Psoas muscle (tissue), 8 donors: ENCODE measurements at places on chromosomes 1 and 21.

DNA sequence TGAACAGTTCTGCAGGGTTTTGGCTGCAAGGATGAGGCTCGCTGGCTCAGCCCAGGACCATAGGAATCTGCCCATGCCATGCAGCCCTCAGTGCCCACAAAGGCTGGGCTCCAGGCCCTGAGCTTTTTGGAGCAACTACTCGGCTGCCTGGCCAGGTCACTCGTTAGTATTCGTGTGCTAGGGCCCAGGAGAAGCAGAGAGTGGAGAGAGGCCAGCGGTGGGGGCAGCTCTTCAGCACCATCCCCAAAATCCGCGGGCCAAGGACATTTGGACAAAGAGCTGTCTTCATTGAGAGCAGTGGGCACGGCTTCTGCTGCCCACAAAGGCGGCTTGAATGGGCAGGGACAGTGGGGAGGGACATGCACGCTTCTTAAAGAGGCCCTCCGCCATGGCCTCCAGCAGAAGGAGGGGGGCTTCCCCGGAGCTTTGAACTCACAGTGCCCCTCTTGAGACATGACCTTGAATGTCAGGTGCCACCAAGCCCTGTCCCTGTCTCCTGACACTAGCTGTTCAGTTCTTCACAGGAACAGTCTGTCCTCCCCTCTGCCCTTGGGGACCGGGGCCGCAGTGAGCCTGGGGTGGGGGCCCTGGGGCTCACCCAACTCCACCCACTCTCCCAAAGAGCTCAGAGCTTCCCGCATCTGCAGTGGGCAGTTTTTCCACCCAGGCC is 106.1 kb upstream of the ARHGEF16 start:
- no peak overlapping the region for H3K27ac ChIP-seq
- no peak for DNase-seq
- H3K4me3 ChIP-seq, result no peak overlapping the region
- H3K36me3 ChIP-seq, result no peaks in the 10 kb centered on the region
- peaks cover 4% of the 10 kb centered on the region for H3K4me1 ChIP-seq

GRCh38 chr1:239600588-239600987 is 214.2 kb downstream of the CHRM3 start:
- no peak overlapping the region for H3K4me3 ChIP-seq
- no peaks in the 10 kb centered on the region for H3K27me3 ChIP-seq
- H3K36me3 ChIP-seq, result no peaks in the 10 kb centered on the region
- no peak for DNase-seq
- H3K4me1 ChIP-seq, result no peaks in the 10 kb centered on the region

- no peak for DNase-seq
- no peak overlapping the region for H3K4me3 ChIP-seq
- no peaks in the 10 kb centered on the region for H3K36me3 ChIP-seq
- peaks cover 12% of the 10 kb centered on the region for H3K27me3 ChIP-seq
- no peak overlapping the region for H3K27ac ChIP-seq
Observed at GRCh38 chr1:233334092-233334491, 6.6 kb downstream of the MAP3K21 start.

DNA sequence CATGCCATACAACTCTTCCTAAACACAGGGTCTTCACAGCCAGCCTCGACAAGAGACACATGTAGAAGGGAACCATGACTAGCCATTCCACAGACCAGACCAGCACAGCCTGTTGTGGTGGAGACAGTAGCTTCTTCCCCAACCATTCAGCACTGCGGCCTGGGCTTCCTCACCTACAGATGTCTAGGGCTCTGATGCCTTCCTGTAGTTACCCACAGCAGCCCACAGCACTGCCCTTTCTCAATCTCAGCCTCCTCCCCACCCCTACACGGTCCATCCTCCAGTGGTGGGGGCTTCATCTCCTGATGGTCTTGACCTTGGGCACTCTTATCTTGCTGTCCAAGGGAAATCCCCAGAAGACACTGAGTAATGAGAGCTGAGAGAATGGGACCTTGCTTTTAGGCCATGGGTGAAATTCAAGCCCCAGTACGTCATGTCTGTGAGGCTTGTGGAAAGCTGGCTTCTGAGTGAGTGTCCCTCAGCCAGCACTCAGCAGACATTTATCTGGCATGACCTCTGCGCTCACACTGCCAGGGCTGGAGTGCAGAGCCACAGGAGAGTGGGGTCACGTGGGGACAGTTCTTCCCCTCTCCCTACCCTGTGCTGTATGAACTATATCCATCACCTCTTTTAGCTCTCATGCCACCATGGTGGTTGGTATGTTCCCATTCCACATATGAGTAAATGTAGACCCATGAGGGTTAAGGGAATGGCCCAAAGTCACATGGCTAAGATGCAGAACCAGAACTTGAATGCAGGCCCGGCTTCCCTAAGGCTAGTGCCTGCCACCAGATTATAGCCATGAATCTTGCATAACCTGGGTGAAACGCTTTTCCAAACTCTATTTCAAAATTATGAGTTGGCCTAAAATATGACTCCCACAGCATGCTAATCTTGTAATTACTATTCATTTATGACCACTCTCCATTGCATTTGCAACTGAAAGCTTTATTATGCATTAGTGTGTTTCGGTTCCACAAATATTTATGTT is 104.7 kb downstream of the HIVEP3 start:
- H3K27ac ChIP-seq, result peak overlapping the region; percentile 55
- no peaks in the 10 kb centered on the region for H3K27me3 ChIP-seq
- peaks cover 23% of the 10 kb centered on the region for H3K4me1 ChIP-seq
- peak; percentile 90 for DNase-seq
- H3K36me3 ChIP-seq, result no peaks in the 10 kb centered on the region

GRCh38 chr1:220878191-220879075 is 810 bp upstream of the HLX start:
- peaks cover 13% of the 10 kb centered on the region for H3K4me1 ChIP-seq
- no peaks in the 10 kb centered on the region for H3K36me3 ChIP-seq
- peak overlapping the region; percentile 90 for H3K27ac ChIP-seq

DNA sequence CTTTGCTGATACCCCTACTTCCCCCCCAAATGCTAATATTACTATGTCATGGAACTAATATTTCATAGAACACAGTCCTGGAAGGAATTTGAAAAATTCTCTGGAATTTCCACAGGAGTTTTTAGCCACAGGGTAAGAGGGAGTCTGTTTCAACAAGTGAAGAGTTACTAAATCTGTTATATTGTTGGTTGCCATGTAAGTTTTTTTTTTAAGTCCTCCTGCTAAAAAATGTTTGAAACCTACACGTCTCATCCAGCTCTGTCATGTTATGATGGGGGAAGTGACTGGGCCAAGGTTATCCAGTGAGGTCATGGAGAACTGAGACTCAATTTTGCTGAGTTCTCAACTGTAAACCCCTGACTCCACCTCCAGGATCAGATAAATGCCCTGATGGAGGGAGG is 60.8 kb upstream of the USP24 start:
- no peak overlapping the region for H3K27ac ChIP-seq
- DNase-seq, result no peak
- no peaks in the 10 kb centered on the region for H3K36me3 ChIP-seq
- no peak overlapping the region for H3K4me3 ChIP-seq
- peaks cover 21% of the 10 kb centered on the region for H3K4me1 ChIP-seq
- no peaks in the 10 kb centered on the region for H3K27me3 ChIP-seq

- H3K4me1 ChIP-seq, result no peaks in the 10 kb centered on the region
- DNase-seq, result no peak
Observed at GRCh38 chr1:117534995-117535467, 70.8 kb upstream of the TENT5C start.

DNA sequence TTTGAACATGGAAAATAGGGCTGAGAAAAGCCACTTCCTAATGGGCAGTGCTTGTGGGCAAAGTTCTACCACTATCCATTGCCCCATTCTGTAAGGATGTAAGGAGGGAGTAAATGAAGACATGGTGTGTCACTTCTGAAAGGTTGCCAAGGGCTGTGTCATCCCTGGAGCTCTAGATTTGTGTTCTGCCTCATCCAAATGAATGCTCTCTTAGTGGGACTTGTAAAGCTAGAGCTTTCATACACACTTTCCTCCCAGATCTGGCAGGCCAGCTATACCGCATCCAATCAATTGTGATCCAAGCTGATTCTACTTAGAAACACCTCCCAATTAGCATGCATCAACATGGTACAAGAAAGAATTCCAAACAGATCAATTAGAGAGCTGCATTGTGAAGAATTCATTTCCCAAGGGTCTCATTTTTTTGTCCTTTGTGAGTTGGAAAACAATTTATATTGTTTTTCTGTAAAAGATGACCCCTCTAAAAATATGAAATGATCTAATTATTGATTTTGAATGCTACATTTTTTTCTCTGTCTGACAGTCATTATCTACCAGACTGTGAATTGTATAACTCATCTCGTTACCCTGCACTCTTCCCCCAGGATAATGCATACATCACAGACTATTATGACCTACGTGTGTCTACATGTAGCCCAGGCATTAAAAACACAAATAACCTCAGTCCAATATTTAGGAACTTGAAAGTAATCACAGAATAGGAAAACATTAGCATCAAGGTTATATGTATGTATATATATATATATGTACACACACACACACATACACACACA is 117.1 kb upstream of the DUSP10 start:
- peaks cover 15% of the 10 kb centered on the region for H3K4me1 ChIP-seq
- no peaks in the 10 kb centered on the region for H3K36me3 ChIP-seq
- H3K27me3 ChIP-seq, result no peaks in the 10 kb centered on the region
- H3K4me3 ChIP-seq, result no peak overlapping the region
- peak overlapping the region; percentile 7 for H3K27ac ChIP-seq
- peak; percentile 24 for DNase-seq

DNA sequence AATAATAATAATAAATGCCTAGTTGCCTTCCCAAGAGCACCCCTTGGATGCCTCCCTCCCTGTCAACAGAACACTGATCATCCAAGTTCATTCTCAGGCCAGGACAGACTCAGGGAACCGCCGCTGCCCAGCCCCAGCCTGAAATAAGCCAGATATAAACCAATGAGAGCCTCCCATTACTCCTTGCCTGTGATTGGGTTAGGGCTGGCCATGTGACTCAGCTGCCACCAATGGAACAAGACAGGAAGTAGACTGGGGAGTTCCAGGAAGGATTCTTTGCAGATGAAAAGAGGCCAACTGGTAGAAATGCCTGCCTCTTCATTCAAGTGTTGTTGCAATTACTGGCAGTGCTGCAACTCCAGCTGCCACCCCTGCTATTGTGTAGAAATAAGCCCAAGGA is 146.4 kb upstream of the TIAM1 start:
- no peak overlapping the region for H3K27ac ChIP-seq
- no peak overlapping the region for H3K4me3 ChIP-seq
- no peaks in the 10 kb centered on the region for H3K27me3 ChIP-seq
- DNase-seq, result no peak
- H3K4me1 ChIP-seq, result no peaks in the 10 kb centered on the region
- no peaks in the 10 kb centered on the region for H3K36me3 ChIP-seq

- no peaks in the 10 kb centered on the region for H3K36me3 ChIP-seq
- no peak for DNase-seq
- peak overlapping the region; percentile 31 for H3K27ac ChIP-seq
- H3K4me1 ChIP-seq, result peaks cover 27% of the 10 kb centered on the region
Observed at GRCh38 chr1:1847890-1848289, 43.0 kb downstream of the GNB1 start.

DNA sequence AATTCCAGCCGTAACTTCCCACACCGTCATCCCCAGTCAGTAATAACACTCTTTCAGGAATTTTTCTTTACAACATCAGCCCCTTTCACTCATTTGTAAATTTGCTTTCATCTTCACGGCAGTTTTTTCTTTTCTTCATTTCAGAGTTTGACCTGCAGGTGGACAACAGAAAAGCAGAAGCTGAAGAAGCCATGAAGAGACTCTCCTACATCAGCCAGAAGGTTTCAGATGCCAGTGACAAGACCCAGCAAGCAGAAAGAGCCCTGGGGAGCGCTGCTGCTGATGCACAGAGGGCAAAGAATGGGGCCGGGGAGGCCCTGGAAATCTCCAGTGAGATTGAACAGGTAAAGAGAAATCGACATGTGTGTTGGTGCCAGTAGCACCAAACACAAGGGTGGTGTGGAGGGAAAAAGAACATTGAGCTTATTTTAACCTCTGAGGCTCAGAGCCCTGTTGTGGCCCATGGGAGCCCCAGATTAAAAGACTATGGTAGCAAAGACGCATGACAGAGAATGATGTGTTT is 53.2 kb downstream of the LAMC2 start:
- H3K4me1 ChIP-seq, result peaks cover 3% of the 10 kb centered on the region
- H3K27me3 ChIP-seq, result no peaks in the 10 kb centered on the region
- H3K36me3 ChIP-seq, result no peaks in the 10 kb centered on the region

- H3K36me3 ChIP-seq, result no peaks in the 10 kb centered on the region
- no peak overlapping the region for H3K27ac ChIP-seq
- H3K4me1 ChIP-seq, result no peaks in the 10 kb centered on the region
- no peak overlapping the region for H3K4me3 ChIP-seq
Observed at GRCh38 chr1:202837746-202838262, 27.1 kb downstream of the PCAT6 start.

- H3K36me3 ChIP-seq, result no peaks in the 10 kb centered on the region
- no peak for DNase-seq
- H3K27me3 ChIP-seq, result no peaks in the 10 kb centered on the region
- no peak overlapping the region for H3K27ac ChIP-seq
- H3K4me1 ChIP-seq, result no peaks in the 10 kb centered on the region
Observed at GRCh38 chr21:35086357-35086756, 37.3 kb upstream of the RUNX1 start.

DNA sequence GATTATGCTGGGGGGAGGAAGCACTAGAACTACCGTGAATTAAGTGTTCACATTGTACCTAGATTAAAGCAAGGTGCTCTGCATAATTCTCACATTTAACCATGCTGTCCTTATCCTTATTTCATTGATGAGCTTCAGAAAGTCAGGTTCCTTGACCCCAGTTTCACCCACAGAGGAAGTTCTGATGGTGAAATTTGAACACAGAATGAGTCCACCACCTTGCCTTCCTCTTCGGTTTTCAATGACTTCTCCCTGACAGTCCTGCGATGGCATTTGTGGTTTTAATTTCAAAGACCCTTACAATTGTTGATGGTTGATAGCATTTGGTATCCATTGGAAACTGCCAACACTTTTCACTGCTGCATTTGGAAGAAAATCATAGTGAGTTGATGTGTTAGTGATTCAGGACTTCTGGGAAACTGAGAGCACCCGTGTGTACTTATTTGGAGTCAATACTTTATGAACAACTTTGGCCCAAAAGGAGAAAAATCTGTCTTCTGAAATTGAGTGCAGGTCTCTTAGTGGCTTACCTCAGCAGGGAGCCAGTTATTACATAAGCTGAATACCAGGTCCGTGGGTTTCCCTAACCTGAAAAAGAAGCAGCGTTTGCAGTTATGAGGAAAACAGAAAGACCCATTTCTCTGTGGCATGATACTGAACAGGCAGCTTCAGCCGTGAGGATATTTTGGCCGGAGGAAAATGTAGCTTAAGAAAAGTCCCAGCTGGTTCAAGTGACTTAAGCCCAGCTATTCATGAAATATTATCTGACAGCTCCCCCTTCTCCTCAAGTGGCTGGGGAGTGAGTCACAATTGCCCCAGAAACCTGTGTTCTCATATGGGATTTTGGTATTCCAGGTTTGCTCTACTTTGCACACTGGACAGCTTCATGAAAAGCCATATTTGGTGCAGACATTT is 47.5 kb downstream of the ROR1 start:
- no peak overlapping the region for H3K4me3 ChIP-seq
- DNase-seq, result no peak
- H3K27me3 ChIP-seq, result no peaks in the 10 kb centered on the region

- H3K4me3 ChIP-seq, result no peak overlapping the region
- peaks cover 12% of the 10 kb centered on the region for H3K4me1 ChIP-seq
- H3K27ac ChIP-seq, result no peak overlapping the region
Observed at GRCh38 chr21:43657355-43658087, 1.8 kb downstream of the HSF2BP start.
